ENCODE measurements at places on chromosomes 2 and 18. TPM values are rescaled to one million over a fixed set of nuclear protein-coding genes. Genes with fewer than 3 reads are reported as not detected.

GRCh38 chr2:182166841-182167240 lies 181.2 kb downstream of the PPP1R1C start:
- H3K27ac ChIP-seq = no peak overlapping the region
- DNase-seq = no peak
- H3K36me3 ChIP-seq = no peaks in the 10 kb centered on the region
- no peaks in the 10 kb centered on the region for H3K27me3 ChIP-seq
- H3K4me3 ChIP-seq = no peak overlapping the region

DNA sequence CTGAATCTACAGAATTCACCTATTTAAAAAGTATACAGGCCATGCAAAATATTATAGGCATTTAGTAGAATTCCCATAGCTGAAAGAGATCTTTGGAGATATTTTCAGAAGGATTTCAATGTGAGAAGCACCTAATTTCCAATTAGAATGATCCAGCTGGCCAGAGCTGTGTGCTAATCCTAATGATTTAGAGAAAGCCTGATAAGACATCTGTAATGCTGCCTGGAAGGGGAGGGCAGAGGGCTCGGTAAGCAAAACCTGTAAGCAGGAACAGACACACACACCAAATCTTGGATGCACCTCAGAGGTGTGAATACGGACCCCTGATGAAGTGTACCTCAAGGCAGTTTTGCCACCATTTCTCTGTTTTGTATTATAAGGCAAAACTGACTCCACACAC lies 14.0 kb downstream of the SERTAD2 start:
- no peak overlapping the region for H3K4me3 ChIP-seq
- DNase-seq = no peak
- H3K27ac ChIP-seq = no peak overlapping the region
- peaks cover 32% of the 10 kb centered on the region for H3K4me1 ChIP-seq
- peaks cover 7% of the 10 kb centered on the region for H3K36me3 ChIP-seq

GRCh38 chr2:144922519-144922918 lies 402.6 kb upstream of the ZEB2 start:
- no peak overlapping the region for H3K4me3 ChIP-seq
- H3K4me1 ChIP-seq = no peaks in the 10 kb centered on the region
- no peaks in the 10 kb centered on the region for H3K27me3 ChIP-seq
- no peak for DNase-seq
- H3K27ac ChIP-seq = no peak overlapping the region

LIMS3 gene
- polyA plus RNA-seq = not detected

DNA sequence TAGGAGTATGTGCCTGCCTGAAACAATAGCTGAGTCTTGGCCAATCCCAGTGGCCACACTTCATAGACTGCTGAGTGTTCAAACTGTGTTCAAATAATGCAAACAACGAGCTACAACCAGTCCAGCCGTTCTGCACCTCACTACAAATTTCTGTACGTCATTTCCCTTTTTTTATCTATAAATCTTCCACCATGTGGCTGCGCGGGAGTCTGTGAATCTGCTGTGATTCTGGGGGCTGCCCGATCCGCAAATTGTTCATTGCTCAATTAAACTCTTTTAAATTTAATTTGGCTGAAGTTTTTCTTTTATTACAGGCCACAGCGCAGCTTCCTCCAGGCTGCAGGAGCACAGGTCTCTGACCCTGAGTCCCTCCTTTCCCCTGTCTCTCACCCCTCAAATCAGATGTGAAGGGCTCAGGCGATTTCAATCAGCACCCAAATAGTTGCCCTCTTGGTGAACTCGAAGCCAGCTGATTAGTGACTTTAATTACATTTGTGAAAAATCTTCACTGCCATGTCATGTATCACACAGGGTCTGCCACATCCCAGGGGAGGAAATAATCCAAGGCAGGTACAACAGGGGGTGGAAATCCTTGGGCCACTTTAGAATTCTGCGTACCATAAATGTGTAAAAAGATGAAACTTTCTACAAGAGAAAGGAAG lies 145.6 kb downstream of the NDUFA10 start:
- no peak overlapping the region for H3K27ac ChIP-seq
- H3K27me3 ChIP-seq = no peaks in the 10 kb centered on the region

DNA sequence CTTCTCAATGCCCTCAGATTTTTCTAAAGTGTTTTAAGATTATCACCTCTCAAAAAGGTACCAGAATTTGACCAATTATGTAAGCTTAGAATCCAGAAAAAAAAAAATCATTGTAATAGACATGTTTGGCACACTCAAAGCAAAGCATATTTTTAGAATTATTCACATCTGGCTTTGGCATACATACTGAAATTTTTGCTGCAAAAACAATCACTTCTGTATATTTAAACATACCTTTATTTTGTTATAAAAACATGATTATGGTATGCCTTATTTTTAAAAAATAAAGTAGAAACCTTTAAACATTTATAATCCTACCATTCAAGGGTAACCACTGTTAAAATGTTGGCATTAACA lies 143.3 kb downstream of the ESCO1 start:
- H3K27ac ChIP-seq = no peak overlapping the region
- H3K36me3 ChIP-seq = no peaks in the 10 kb centered on the region
- no peaks in the 10 kb centered on the region for H3K27me3 ChIP-seq
- no peak for DNase-seq

DSG4 gene
- not detected for polyA plus RNA-seq

DNA sequence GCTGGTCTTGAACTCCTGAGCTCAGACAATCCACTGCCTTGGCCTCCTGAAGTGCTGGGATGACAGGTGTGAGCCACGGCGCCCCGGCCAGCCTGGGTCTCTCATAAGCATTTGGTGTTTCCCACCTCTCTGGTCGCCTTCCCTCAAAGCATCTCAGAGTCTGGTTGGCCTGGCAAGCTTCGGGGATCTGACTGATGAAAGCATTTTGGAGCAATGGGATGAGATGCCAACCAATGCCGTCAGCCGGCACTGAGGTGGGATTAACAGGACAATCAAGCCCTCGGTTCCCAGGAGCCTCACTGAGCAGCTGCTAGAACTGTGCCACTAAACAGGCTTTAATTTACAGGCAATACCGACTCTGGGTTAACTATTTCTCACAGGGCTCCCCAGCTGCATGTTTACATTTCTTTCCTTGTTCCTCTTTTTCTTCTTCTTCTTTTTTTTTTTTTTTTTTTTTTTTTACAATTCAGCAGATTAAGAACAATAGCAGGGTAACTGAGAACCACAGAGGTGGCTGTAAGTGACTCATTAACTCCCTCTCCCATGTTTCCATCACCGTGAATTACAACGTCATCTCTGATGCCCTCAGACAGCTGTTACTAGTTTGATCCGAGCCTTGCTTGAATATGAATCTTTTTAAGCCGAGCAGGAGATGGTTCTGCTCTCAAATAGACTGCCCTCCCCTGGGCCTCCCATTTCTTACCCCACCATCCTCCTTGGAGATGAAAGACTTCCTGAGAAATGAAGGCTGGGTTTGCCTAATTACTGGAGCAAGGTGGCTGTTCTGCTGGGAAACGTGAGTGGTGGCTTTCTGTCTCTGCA lies 37.9 kb downstream of the ODC1 start:
- H3K36me3 ChIP-seq = no peaks in the 10 kb centered on the region
- H3K27ac ChIP-seq = no peak overlapping the region
- no peaks in the 10 kb centered on the region for H3K27me3 ChIP-seq
- no peak overlapping the region for H3K4me3 ChIP-seq
- no peak for DNase-seq

ARHGAP25 gene
- polyA plus RNA-seq = 2.8 TPM

LRRTM1 gene
- polyA plus RNA-seq = not detected

DNA sequence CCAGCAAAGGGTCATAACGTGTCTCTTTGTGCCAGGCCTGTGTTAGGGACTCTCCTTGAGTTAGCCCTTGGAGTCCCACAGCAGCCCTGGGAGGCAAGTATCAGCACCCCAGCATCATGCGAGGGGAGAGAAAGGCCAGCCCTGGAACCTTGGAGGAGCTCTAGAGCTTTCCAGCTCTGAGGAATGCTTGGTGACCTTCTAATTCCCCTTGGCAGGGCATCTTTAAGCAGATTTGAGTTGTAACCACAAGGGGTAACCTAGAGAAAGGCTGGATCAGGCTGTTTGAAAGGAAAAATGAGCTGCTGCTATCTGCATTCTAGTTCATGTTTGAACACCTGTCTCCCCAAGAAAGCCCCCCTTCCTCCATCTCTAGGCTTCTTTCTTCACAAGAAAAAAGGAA lies 23.8 kb upstream of the ODC1 start:
- H3K36me3 ChIP-seq = no peaks in the 10 kb centered on the region
- no peaks in the 10 kb centered on the region for H3K27me3 ChIP-seq
- no peak overlapping the region for H3K27ac ChIP-seq
- no peaks in the 10 kb centered on the region for H3K4me1 ChIP-seq

DNA sequence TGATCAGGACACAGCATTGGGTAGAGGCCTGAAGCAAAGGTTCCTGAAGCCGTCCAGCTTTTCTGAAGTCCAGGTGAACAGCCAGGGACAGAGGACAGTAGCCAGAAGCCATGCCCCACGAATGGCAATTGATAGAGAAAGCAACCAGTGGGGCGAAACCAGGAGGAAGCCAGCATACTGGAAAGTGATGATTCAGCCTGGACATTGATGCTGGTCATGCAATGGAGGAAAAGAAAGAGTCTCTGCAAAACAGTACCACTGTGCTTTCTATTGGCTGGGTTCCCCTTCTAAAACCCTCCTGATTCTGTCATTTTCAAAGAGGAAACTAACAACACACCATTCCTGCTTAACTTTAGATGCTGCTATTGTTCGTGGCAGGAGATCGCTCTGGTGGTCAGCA lies 221.4 kb upstream of the EPAS1 start:
- peaks cover 12% of the 10 kb centered on the region for H3K4me1 ChIP-seq
- no peaks in the 10 kb centered on the region for H3K36me3 ChIP-seq
- H3K4me3 ChIP-seq = no peak overlapping the region
- no peak overlapping the region for H3K27ac ChIP-seq

GRCh38 chr2:134408386-134408785 lies 154.5 kb downstream of the MGAT5 start:
- DNase-seq = no peak
- no peaks in the 10 kb centered on the region for H3K36me3 ChIP-seq
- H3K27me3 ChIP-seq = no peaks in the 10 kb centered on the region
- no peaks in the 10 kb centered on the region for H3K4me1 ChIP-seq
- H3K27ac ChIP-seq = no peak overlapping the region
- H3K4me3 ChIP-seq = no peak overlapping the region

- no peak overlapping the region for H3K27ac ChIP-seq
- H3K27me3 ChIP-seq = no peaks in the 10 kb centered on the region
- peak; percentile 1 for DNase-seq
- no peak overlapping the region for H3K4me3 ChIP-seq
- peaks cover 25% of the 10 kb centered on the region for H3K4me1 ChIP-seq
Observed at GRCh38 chr2:109703077-109703476, 88.9 kb downstream of the SOWAHC start.

- H3K36me3 ChIP-seq = no peaks in the 10 kb centered on the region
- H3K27me3 ChIP-seq = no peaks in the 10 kb centered on the region
- no peak overlapping the region for H3K27ac ChIP-seq
- H3K4me3 ChIP-seq = no peak overlapping the region
- no peaks in the 10 kb centered on the region for H3K4me1 ChIP-seq
- no peak for DNase-seq
Observed at GRCh38 chr2:148966438-148966758, 72.1 kb upstream of the LYPD6B start.

MCEE gene
- polyA plus RNA-seq = 43.2 TPM

GRCh38 chr2:241771286-241772062 lies 5.1 kb upstream of the GAL3ST2 start:
- no peaks in the 10 kb centered on the region for H3K36me3 ChIP-seq
- peak; percentile 81 for DNase-seq
- H3K4me1 ChIP-seq = no peaks in the 10 kb centered on the region
- H3K27ac ChIP-seq = no peak overlapping the region

DNA sequence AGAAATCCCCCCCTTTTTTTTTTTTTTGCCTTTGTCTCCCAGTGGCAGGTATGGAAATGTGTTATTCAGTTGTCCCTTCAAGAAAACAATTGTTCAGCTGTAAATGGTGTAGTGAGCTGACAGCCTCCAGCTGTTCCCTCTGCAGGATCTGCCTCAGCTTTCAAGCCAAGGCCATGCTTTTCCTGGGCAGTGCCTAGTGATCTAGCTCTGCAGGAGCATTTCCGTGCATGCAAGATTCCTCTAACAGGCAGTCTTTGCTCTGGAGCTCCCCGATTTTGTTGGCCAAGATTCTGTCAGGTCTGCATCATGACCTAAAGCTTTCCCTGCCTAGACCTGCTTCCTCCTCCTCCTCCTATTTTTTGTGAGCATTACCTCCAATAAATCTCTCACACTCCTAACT lies 300.7 kb upstream of the UBE2E3 start:
- H3K4me1 ChIP-seq = no peaks in the 10 kb centered on the region
- no peak overlapping the region for H3K27ac ChIP-seq
- DNase-seq = no peak
- H3K36me3 ChIP-seq = no peaks in the 10 kb centered on the region

- no peak overlapping the region for H3K27ac ChIP-seq
- no peaks in the 10 kb centered on the region for H3K27me3 ChIP-seq
- no peak overlapping the region for H3K4me3 ChIP-seq
- no peak for DNase-seq
- no peaks in the 10 kb centered on the region for H3K36me3 ChIP-seq
Observed at GRCh38 chr2:234267534-234267933, 217.0 kb downstream of the SPP2 start.

DNA sequence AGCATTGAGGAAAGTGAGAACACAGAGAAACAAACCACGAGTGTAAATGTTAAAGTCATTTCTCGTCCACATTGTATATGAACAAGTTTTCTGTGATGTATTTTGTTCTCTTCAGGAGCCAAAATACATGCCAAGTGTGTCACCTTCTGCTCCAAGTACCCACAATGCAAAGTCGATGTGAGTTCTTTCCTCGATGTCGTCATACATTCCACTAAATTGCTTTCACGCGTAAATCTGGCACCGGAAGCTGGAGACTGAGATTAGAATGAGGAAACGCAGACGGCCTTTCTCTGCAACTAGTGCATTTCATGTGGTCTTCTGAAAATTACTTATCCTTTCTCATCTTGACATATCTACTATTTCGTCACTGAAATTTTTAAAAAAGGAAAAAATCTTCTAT lies 118.5 kb upstream of the SALL3 start:
- no peak for DNase-seq
- H3K4me1 ChIP-seq = no peaks in the 10 kb centered on the region
- no peak overlapping the region for H3K27ac ChIP-seq
- no peaks in the 10 kb centered on the region for H3K27me3 ChIP-seq
- H3K36me3 ChIP-seq = no peaks in the 10 kb centered on the region

DNA sequence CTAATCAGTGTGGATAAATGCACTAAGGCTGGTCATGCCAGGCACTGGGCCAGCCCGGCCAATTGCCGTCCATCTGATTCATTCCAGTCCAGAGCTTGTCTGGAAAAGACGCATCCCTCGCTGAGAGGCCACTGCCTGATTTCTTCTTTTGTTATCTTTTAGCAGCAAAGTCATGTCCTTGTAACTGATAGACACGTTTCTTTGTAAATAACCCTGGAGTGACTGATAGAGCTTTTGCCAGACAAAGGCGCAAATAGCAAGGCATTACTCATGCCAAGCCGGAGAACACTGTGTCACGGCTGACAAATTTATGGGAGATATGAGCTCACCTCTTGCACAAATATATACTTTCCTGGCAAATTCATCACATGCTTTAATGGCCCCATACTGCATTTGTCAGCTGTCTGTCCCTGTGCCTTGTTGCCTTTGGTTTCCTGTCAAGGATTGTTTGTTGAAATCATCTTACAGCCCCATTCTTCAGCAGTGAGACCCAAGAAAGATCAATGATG lies 164.4 kb downstream of the ETAA1 start:
- H3K27me3 ChIP-seq = no peaks in the 10 kb centered on the region
- no peak for DNase-seq
- no peak overlapping the region for H3K27ac ChIP-seq
- no peaks in the 10 kb centered on the region for H3K4me1 ChIP-seq

KCNJ3 gene
- 0.60 TPM for polyA plus RNA-seq
